ENCODE measurements at places on chromosomes 4 and X.

GRCh38 chrX:54695816-54696487, 102.1 kb downstream of the ITIH6 start:
- DNase-seq: no peak

DNA sequence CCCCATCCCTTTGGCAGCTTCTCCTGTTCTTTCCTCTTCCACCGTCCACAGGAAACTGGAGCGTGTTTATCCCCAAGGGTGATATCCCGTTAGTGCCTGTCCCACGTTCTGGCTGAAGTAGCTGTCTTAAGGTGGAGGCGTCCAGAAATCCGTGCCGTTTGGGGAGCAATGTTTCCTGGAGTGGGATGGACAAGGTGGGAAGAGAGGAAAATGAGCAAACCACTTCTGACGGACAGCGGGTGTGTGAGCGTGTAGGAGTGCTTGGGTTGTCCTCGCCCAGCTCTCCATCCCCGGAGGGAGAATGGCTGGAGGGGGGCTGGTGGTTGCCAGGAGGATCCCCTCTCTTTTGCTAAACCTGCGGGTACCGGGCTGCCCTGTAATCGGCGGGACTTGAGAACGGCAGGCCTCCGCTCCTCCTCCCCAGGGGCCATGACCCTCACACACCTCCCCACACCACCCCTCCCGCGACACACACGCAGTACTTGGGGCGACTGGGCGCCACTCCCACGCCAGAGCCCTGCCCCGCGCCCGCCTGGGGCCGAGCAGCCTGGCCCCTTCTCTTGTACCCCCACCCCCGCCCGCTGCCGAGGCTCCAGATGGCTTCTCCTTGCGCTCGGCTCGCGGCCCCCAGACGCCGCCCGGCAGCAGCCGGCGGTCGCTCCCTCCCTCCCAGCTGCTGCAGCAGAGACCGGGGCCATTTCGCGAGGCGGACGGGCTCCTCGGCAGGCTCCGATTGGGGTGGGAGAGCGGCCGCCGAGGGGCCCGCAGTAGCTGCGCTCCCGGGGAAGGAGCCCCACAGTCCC, 13.9 kb upstream of the PRDM8 start:
- DNase-seq: peak; percentile 37

- no peak for DNase-seq
Measured at GRCh38 chr4:5636766-5637670, 71.3 kb downstream of the EVC2 start.

DNA sequence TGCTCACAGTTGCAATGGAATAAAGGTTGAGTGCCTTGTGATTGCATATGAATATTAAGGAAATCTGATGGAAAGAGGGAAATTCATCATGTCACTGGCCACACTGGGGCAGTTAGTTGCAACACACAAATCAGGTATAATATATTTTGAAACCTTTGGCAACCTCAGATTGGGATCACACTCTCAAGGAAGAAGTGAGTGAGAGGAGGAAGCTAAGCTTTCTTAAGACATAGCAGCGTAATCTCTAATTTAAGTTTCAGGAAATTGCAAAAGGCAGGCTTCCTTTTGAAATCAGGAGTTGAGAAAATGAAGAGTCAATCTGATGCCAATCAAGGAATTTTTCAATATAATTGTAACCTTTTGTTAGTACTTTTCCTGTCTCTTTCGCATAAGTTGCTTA, 12.3 kb upstream of the CLTRN start:
- DNase-seq: no peak

GRCh38 chrX:17692709-17693346, 44.5 kb upstream of the SCML1 start:
- no peak for DNase-seq

GRCh38 chr4:140702096-140702757, 54.0 kb downstream of the TBC1D9 start:
- no peak for DNase-seq

GRCh38 chr4:125322366-125322730, 7.6 kb downstream of the FAT4 start:
- DNase-seq: no peak

GRCh38 chr4:154743683-154744340, at the start of gene LRAT:
TSS of gene LRAT (plus strand) at chr4:154744000. CDS start at chr4:154744327, 327 bp downstream.
- DNase-seq: no peak

- DNase-seq: no peak
Measured at GRCh38 chr4:26325191-26325590, 4.4 kb downstream of the RBPJ start.

DNA sequence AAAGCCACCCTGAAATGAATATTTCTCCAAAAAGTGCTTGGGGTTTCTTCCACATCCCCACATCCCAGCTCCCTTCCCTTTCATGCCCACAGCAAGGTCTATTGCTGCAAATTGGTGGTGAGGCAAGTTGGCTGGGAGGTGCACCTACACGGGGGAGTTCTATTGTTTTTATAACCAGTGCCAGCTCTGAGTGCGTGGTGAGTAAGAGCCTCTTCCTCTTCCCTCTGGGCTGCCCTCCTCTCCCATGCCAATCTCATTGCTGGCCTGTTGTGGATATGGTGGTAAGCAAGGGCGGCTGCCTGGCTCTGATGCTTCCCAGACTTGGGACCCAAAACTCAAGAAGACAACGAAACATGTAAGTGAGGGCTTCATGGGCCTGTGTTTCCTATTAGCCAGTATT, 204.3 kb downstream of the SHROOM3 start:
- DNase-seq: no peak

DNA sequence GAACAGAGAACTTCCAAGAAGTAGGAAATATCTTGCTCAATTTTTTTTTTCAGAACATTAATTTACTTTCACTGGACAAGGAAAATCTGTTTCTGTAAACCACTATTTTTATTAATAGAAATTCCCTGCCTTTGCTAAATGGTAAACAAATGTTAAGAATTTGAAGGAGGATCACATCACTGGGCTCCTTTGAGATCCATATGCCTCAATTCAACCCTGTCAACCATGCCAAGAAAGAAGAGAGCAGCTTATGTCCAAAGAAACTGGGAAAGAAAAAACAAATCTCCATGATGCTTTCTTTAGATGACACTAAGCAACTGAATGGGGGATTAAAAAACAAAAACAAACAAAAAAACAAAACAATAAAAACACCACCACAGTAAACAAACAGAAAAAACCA, 47.7 kb downstream of the LNX1 start:
- DNase-seq: no peak

DNA sequence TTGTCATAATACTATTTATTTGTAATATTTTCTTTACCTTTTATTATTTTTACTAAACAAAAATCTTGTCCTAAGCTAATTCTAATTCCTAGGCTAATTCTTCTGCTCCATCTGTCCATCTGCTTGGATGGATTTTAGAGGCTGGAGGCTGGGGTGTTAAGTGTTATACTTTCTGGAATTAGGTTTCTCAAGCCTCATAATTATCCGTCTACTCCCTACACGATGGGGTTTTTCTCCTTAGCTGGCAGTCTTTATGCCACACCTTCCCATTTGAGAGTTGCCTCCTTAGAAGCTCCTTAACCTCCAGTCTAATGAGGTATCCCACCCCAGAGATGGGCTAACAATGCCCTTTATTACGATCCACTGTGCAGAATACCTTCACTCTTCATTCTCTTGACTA, 37.6 kb upstream of the LGI2 start:
- DNase-seq: no peak

- DNase-seq: no peak
Measured at GRCh38 chr4:82680834-82681233, 117.8 kb downstream of the SCD5 start.
